Mesendoderm (in vitro differentiated cells): ENCODE measurements at places on chromosomes 4 and X.
A peak's percentile ranks its signal among the peaks of the same experiment; 100 is the strongest.

- no peak for DNase-seq
Measured at GRCh38 chrX:134659761-134660160, 1.5 kb upstream of the PLAC1 start.

- no peak for DNase-seq
Measured at GRCh38 chr4:56099378-56099786, 150.6 kb downstream of the CEP135 start.

GRCh38 chrX:123859409-123859845 is 426 bp upstream of the XIAP start:
- no peak for DNase-seq

- DNase-seq = no peak
Measured at GRCh38 chr4:186216465-186217024, 10.8 kb upstream of the KLKB1 start.

GRCh38 chrX:110284159-110284558 is 33.7 kb downstream of the AMMECR1 start:
- peak; percentile 56 for DNase-seq

DNA sequence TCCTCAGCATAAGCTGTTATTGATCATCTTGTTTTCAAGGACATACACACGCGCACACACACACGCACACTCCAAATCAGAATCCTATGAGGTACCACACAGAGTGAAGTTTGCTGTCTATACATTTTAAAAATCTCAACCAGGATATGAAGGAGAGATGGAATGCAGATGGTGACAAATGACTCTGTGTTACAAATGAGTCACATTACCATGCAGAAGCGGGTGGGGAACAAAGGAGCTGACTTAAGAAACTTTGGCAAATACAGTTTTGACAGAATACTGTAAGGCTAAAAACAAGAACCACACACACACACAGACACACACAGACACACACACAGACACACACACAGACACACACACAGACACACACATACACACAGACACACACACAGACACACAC is 81.7 kb downstream of the RELL1 start:
- DNase-seq = no peak

DNA sequence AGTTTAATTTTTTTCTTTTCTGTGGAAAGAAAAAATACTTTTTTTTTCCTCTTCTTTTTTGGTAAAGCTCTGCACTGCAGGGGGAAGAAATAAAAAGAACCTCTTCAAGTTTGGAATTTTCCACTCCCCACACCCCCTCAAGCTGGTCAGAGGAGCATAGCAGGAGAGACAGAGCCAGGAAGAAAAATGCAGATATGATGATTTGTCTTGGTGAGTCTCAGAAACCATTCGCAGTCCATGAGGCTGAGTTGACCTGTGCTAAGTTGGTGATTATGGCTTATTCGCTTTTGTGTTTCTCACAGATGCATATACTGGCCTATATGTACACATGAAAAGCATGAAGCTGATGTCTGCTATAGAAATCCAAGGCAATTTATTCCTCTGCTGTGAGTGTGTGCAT is 205.9 kb downstream of the LDB2 start:
- DNase-seq = no peak

GRCh38 chrX:111505783-111506182 is 5.7 kb upstream of the SERTM2 start:
- DNase-seq = no peak

DNA sequence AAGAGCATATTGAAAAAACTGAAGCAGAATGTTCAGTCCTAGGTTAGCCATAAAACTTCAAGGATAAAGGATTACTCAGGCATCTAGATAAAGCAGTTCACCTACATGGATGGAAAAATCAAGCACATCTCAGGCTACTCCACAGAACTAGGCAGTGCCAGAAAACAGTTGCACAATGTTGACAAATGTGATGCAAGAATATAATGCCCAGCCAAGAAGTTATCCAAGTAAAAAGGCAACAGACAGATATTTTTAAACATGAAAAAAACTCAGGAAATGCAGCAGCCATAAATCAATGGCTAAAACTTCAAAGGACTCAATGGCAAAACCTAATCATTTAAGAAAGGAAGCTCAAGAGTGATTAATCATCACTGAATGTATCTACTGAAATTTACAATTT is 456.0 kb upstream of the FAM241A start:
- DNase-seq = no peak

DNA sequence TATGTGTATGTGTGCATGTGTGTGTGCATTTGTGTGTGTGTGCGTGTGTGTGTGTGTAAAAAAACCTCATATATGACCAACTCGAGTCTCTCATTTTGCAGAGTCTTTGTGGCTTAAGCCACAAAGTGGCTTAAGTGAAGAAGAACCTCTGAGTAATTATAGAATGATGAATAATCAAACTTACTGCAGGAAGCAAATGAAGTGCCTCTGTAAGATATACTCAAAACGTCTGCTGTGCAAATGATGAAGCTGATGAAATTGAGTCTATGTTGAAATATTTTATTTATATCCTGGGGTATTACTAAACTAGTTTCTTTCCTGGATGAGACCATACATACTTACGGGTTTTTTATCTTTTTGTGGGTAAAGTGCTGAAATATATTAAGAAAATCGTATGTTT is 1198.7 kb downstream of the PCDH7 start:
- DNase-seq = no peak

- no peak for DNase-seq
Measured at GRCh38 chr4:154953691-154954090, 172.6 kb downstream of the RBM46 start.
